HS-5 (cell line): ENCODE measurements at places on chromosomes 2 and 18.
A peak's percentile ranks its signal among the peaks of the same experiment; 100 is the strongest.

DNA sequence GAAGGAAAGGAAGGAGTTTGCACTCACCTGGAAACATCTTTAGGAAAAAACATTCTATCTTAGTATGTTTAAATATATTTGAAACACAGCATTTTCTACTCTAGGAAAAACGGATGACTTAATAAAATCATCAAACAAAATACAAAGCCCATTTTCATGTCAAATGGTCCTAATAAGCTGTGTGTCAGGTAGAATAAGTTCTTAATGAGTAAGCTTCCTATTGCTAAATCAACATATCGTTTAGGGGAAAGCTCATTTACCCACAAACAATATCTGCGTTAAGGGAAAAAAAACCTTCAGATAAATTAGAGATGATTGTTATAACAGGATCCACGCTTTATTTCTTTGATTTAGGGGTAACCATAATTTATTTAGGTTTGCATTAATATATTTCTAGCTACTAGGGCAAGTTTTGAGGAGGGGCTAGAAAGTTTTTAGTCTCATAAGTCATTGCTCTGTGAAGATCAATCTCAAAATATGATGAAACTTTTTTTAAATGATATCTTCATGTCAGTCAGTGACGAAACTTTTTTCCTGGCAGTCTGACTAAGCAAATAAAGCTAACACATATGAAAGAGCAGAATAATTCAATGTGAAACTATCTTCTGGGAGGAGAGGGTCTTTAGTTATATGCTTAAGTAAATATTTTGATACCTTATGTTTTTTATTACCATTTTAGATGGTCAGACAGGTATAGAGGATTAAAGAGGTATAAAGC is 147.1 kb downstream of the WDSUB1 start:
- DNase-seq: no peak

- DNase-seq: no peak
Observed at GRCh38 chr18:3660739-3661515, 211.0 kb downstream of the TGIF1 start.

GRCh38 chr2:144215701-144216675 is 303.9 kb downstream of the ZEB2 start:
- no peak for DNase-seq

- no peak for DNase-seq
Observed at GRCh38 chr2:8457092-8457481, 224.8 kb upstream of the ID2 start.

GRCh38 chr2:168211664-168212163 is 35.7 kb downstream of the STK39 start:
- no peak for DNase-seq

- DNase-seq: no peak
Observed at GRCh38 chr2:85611705-85612587, at the start of gene C2orf68. C2orf68 (minus strand) TSS chr2:85612066; CDS start chr2:85611984, 82 bp downstream.

GRCh38 chr2:33158482-33159003 is 211.8 kb downstream of the LTBP1 start:
- DNase-seq: peak; percentile 76
